ENCODE measurements at places on chromosomes 4 and X.

DNA sequence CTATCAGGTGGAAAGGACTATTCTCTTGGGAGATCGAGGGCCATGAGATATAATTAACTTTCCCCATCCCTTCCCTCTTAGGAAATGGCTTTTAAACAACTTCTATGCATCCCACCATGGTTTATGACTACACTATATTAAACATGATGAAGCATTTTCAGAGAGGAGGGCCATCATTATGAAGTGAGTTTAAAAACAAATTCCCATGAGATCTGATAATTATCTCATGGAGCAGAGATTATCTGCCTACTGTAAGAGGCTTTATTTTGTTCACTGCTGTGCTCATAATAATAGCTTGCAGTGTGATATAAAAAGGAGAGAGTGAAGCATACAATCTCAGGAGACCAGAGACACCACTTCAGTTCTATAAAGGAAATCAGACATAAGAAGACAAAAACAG is 330.5 kb upstream of the ZFP42 start:
- no peak for DNase-seq

GRCh38 chr4:61741327-61742096 is 541.4 kb downstream of the ADGRL3 start:
- DNase-seq, result peak; percentile 73

GRCh38 chrX:31318866-31319265 is 247.0 kb upstream of the FTHL17 start:
- no peak for DNase-seq

DNA sequence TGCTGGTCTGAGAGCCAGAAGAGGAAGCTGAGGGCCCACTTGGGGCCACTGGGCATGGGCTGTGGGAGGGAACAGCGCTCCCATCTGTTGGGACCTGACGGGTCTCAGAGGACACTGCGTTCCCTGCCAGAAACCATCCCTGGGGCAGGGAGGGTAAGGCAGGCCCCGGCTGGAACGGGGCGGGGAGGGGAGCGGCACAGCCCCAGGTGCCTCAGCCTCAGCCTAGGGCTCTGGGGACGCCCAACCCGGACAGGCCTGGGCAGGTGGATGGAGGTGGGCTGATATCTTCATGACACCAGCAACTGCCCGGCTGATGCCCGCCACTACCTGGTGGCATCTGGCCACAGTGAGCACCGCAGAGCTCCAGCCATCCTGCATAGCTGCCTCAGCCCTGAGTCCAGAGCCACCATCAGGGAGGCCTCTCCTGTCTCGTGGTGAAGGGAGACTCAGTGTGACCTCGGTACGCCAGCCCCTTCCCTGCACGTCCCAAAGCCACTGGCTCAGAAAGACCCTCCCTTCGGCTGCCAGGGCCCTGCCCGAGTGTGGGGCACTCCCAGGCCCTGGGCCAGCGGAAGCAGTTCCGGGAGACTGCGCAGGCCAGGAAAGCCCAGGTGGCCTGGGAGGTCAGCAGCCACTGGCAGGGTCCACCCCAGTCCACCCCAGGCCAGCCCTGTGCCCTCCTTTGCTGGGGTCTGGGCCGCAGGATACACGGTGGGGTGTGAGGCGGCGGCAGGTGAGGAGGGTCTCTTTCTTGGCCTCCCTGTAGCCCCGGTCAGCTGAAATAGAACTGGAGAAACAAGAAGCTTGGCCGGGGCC is 34.6 kb upstream of the FGFR3 start:
- no peak for DNase-seq

DNA sequence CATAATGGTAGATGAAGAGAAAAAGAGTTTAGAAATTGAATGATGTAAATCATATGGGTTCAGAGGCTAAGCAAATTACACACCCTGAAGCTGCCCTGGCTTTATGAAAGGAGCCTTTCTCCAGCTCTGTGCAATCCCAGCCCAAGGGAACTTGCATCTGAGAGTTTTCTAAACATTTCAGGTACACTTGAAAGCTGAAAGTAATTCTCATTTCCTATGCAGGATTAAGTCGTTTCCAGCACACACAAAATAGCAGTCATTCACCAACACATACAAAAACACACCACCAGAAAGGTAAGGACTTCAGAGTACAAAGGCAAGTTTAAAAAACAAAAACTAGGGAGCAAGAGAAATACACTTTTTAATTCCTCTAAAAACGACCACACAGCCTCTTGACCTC is 1.7 kb downstream of the PDGFC start:
- no peak for DNase-seq

DNA sequence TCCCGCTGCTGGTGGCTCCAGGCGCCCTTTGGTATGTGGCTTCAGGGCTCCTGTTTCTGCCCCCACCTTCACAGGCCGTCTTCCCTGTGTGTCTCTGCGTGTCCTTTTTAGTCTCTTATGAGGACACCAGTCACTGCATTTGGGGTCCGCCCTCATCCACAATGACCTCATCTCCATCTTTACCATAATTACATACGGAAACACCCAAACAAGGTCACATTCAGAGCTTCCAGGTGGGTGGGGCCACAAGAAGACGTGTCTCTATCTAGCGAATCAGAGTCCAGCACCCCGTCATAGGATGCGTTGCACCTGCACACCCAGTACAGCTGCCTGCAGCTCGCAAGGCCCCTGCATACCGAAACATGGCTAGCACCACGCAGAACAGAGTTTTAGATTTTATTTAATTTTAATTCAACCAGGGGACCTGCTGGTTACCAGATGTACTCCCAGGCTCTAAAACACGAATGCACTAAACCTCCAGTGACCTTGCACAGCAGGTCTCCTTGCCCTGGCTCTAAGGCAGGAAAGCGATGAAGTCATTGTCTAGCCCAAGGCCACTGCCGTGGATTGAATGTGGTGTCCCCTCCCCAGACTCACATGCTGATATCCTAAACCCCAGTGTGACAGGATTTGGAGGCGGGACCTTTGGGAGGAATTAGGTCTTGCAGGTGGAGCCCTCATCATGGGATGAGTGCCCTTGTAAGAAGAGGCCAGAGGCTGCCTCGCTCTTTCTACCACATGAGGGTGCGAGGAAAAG is 30.3 kb downstream of the ABLIM2 start:
- no peak for DNase-seq

DNA sequence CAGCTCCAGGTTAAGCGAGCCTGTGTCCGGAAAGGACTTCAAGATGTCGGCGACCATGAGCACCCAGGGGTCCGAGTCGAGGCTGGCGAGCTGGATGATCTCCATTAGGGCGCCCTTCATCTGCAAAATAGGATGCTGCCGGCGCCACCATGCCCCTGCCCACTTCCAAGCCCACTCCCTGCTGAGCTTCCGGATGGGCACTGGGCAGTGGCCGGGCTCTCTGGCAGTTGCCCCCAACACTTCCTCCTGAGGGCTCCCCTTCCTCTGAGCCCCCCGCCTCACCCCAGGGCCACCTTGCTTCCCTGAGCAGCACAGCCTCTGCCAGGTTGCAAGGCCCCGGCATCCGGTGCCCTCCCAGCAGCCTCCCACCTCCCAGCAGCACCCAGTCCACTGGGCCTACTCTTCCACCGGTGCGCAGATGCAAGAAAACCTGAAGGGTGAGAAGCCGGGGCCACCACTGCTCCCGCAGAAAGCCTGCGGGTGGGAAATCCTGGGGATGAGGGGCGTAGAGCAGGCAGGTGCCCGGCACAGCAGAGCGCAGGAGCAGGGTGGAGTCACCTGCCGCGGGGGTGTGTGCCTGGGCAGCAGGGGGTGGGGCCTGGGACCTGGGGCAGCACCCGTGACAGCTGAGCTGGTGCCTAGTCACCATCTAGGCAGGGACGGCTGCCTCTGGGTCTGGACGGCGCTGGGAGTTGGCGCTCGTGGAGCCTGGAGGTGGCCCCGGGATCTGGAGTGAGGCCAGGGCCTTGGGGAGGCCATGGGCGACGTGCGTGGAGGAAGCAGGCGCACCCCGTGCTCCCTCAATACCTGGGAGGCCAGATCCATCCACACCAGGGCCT is 17.0 kb downstream of the NELFA start:
- no peak for DNase-seq

GRCh38 chr4:142961866-142962265 is 115.8 kb upstream of the INPP4B start:
- no peak for DNase-seq

- peak; percentile 85 for DNase-seq
Observed at GRCh38 chrX:138756234-138756633, 44.7 kb upstream of the FGF13 start.

GRCh38 chrX:54325077-54325476 is 32.8 kb downstream of the WNK3 start:
- DNase-seq, result no peak

DNA sequence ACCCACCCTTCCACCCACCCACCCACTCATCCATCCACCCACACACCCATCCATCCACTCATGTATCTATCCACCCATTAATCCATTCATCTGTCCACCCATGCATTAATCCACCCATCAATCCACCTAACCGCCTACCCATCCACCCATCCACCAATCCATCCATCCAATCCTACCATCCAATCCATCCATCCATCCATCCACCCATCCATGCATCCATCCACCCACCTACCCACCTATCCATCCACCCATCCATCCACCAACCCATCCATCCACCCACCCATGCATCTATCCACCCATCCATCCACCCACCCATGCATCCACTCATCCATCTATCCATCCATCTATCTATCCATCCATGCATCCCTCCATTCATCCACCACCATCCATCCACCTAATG is 34.8 kb upstream of the AFAP1 start:
- no peak for DNase-seq

GRCh38 chrX:107880054-107880610 is 54.5 kb downstream of the MID2 start:
- no peak for DNase-seq

DNA sequence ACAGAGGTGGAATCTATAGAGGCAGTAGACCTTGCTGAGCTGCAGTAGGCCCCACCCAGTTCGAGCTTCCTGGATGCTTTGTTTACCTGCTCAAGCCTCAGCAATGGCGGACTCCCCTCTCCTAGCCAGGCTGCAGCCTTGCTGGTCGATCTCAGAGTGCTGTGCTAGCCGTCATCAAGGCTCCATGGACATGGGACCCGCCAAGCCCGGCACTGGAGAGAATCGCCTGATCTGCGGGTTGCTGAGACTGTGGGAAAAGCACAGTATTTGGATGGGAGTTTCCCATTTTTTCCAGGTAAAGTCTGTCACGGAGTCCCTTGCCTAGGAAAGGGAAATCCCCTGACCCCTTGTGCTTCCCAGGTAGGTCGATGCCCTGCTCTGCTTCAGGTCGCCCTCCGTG is 124.8 kb upstream of the KLF8 start:
- DNase-seq, result no peak

DNA sequence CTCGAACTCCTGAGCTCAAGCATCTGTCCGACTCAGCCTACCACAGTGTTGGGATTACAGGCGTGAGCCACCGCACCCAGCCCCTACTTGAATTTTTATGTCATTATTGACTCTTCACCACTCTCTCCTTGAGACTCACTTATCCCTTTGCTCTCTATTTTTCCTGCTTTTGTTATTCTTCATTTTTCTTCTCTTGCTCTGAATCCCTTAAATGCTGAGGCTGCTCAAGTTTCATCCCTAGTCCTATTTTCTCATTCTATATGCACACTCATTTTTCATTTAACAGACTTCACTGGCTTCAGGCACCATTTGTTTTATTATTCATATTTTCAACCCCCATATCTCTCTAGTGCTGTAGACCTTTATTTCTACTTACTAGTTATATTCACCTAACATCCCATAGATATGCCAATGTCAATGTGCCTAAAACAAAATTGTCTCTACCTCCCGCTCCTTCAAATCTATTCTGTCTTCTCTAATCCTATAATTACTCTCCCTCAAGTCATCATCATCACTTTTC is 85.7 kb downstream of the APOOL start:
- DNase-seq, result no peak

DNA sequence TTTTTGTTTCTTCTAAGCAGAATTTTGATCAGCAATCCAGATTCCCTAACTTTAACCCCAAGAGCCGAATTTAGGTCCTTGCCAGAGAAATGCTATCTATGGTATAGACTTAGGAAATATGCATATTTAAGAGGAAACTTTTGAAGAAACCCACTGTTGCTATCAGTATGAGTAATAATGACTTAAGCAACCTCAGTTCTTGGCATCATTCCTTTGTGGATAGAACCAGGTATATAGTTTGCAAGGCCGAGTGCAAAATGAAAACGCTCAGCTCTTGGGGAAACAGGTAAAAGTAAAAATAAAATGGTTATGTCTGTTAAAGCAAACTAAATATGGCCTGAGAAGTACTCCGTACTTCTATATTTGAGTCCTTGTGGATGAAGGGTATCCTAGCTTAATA is 78.1 kb downstream of the ARSF start:
- no peak for DNase-seq

DNA sequence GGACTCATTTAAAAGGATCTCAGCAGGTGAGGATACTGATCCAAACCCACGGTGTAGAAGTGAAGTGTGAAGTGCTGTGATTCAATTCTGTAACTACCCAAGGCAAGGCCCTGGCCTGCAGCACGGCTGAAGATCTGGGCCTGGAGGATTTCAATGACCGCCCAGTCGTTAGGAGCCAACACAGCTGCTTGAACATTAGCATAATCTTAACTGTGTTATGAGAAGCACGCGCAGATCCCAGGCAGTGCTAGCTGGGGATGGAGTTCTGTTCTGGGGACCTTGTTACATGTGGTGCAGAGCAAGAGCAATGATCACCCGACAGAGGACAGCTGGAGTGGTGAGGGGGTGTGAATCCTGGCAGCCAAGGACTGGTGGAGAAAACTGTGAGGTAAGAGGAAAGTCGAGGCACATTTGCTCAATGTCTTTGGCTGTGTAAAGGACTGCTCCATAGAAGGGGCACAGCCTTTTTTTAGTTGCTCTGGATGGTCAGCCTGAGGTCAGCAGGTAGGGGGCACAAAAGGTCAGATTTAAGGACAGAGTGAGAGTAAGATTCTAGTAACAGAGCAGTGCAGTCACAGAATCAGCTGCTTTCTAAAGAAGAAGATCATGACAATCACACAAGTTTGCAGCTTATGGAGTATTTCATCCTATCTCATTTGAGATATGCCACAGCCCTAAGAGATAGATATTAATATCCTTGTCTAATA is 181.8 kb downstream of the DCLK2 start:
- DNase-seq, result peak; percentile 62

GRCh38 chr4:128456171-128456570 is 168.6 kb upstream of the PGRMC2 start:
- peak; percentile 32 for DNase-seq

DNA sequence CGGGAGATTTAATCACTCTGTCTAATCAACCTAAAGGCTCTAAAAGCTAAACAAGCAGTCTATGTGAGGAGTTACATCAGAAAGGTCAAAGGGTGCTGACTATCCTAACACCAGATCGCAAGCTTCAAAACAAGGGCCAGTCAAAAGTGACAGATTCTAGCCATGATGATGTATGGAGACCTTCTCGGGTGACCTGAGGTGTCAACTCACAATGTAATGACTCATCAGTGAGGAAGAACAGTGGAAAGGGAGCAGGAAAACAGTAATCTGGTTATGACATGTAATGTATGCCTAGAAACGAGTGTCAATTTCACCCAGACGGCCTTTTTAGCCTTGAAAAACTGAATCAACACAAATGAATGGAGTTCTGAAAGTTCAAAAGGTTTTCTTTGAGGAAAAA is 375.3 kb downstream of the IDS start:
- DNase-seq, result no peak

DNA sequence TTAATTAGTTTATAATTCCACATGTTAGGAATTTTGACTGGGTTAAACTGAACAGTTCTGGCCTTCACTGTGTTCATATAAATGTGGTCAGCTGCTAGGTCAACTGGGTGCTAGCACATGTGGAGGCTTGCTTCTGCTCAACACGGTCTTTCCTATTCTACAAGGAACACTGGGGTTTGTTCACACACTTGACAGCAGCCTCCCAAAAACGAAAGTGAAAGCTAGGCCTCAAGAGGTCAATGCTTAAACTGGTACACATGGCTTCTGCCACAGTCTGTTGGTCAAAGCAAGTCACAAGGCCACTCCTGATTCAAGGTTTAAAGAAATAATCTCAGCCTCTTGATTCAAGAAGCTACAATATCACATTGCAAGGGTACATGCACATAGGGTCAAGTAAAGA is 126.5 kb downstream of the QDPR start:
- no peak for DNase-seq
